ENCODE measurements at places on chromosomes 5 and 9. TPM values are rescaled to one million over a fixed set of nuclear protein-coding genes. Genes with fewer than 3 reads are reported as not detected.

Gene ISL1
- not detected for total RNA-seq

Gene F2RL2
- 1.8 TPM for total RNA-seq

Gene CARTPT
- total RNA-seq = not detected

Gene TLN1
- total RNA-seq = 541 TPM

Gene CSF2
- total RNA-seq = not detected

Gene NKD2
- total RNA-seq = not detected

Gene IL4
- total RNA-seq = not detected

Gene SPATA6L
- total RNA-seq = not detected

Gene TAF11L5
- not detected for total RNA-seq

Gene FOXD4
- total RNA-seq = not detected

Gene IL5
- not detected for total RNA-seq

Gene NR6A1
- under 0.01 TPM for total RNA-seq

All from myometrial cell (primary cell).